ENCODE measurements at places on chromosomes 6 and 20. TPM values are rescaled to one million over a fixed set of nuclear protein-coding genes. Genes with fewer than 3 reads are reported as not detected.
A peak's percentile ranks its signal among the peaks of the same experiment; 100 is the strongest.

The APCDD1L gene
- total RNA-seq: 0.09 TPM

DNA sequence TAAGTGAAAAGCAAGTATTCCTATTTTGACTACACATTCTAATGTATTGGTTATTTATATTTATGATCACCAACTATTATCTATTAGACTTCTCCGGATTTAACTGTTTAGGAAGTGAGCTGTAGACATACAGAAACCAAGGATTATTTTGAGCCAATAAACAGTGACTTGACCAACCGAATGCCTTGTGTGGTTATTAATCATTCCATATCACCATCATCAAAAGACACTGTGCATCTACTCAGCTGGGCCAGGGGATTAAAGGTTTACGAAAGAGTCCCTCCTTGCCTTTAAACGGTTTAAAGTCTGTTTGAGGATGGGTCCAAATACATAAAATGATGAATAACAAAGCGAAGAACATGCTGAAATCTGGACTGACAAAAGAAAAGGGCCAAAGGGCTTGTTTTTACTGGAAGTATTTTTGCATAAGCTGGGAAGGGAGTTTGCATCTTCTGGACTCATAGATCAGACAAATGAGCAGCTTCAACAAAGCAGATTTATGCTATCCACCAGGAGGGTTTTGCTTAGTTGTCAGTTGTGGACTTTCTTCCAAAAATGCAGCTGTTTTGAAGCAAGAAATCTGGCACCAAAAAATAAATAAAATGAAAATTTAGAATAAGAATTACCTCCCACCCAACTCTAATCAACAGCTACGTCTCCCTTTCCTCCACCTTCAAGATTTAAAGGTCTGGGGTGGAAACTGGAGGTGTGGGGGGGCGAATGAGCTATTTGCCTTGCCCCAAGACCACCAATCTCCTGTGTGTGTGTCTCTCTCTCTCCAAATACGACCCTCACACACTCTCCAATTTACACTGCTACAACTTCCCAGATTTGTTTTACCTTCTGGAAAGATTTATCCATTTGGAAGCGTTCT lies 33.6 kb upstream of the ID4 start:
- DNase-seq: peak; percentile 72

DNA sequence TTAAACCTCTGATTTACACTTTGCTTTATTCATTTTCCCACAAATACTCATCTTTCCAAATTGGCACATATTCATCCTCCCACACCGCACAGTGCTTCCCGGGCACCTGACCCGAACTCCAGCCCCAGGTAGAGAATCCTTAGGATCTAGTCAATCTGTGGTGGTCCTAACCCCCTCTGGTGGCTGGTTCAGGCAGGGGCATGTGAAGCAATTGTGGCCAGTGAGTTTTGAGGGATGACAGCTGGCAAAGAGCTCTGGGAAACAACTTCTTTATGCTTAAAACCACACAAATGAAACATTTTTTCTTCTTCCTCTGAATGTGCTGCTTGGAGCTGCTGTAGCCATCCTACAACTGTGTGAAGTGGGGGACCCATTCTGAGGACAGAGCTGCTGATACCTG lies 54.7 kb downstream of the ELOVL5 start:
- peak; percentile 55 for DNase-seq

DNA sequence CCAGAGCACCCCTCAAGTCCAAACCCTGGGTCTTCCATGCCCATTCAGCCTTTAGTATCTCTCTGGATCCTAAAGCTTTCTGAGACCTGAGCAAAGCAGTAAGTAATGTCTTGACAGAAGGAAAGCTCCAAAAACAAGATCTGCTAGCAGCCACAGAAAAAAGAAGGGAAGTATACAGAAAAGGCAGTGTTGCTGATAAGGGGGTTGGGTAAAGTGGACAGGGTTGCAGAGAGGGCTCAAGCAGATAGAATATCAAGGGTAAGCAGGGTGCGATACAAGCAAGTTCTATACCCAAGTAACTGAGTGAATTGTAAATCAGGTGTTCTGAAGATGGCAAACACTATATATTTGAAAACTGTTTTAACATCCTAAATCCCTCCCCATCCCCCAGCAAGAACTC lies 113.4 kb upstream of the CARMIL1 start:
- DNase-seq: no peak

- no peak for DNase-seq
These were observed 79.8 kb downstream of the NFATC2 start for GRCh38 chr20:51462566-51463276.

DNA sequence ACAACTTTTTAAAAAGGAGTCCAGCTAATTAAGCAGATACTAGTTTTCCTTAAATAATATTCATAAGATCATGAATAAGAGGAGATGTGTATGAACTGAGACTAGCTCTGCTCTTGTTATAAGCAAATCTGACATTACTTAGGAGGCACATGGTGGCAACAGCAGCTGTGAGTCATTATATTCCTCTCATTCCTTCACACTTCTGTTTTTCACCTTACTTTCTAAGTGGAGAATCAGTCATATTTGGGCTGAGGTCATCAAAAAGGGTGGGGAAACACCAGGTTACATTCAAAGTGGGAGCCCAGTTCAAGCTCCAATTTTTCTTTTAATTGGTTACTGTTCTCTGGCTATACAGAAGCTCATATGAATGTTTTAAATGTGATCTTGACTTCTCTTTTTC lies 6.0 kb upstream of the RIPPLY2 start:
- DNase-seq: no peak

- DNase-seq: no peak
These were observed 268.4 kb downstream of the SMOC2 start for GRCh38 chr6:168709390-168709789.

The DNMT3B gene
- 1.6 TPM for total RNA-seq

- no peak for DNase-seq
These were observed 135.3 kb upstream of the RREB1 start for GRCh38 chr6:6972456-6972855.

DNA sequence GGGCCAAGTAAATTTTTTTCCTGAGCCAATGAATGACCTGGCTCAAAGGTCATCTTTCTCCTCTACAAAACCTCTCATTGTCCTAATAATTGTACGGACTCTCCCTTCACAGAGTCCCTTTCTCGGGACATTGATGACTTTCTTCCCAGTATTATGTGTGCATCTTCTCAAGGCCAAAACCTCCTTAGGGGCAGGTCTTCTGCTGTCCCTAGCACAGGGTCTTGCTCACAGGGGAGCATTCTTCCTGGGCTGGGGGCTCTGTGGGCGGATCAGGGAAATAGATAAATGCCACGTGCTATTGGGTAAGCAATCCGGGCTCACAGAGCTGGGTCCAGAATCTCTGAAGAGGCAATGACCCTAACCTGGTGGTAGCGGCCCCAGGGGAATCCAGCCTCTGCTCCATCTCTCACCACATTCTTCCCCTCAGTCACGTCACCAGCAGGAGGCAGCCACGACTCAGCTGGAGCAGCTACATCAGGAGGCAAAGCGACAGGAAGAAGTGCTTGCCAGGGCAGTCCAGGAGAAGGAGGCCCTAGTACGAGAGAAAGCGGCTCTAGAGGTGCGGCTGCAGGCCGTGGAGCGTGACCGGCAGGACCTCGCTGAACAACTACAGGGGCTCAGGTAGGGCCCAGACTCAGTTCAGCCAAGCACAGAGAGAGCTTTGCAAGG lies 23.5 kb downstream of the CEP250 start:
- DNase-seq: no peak

DNA sequence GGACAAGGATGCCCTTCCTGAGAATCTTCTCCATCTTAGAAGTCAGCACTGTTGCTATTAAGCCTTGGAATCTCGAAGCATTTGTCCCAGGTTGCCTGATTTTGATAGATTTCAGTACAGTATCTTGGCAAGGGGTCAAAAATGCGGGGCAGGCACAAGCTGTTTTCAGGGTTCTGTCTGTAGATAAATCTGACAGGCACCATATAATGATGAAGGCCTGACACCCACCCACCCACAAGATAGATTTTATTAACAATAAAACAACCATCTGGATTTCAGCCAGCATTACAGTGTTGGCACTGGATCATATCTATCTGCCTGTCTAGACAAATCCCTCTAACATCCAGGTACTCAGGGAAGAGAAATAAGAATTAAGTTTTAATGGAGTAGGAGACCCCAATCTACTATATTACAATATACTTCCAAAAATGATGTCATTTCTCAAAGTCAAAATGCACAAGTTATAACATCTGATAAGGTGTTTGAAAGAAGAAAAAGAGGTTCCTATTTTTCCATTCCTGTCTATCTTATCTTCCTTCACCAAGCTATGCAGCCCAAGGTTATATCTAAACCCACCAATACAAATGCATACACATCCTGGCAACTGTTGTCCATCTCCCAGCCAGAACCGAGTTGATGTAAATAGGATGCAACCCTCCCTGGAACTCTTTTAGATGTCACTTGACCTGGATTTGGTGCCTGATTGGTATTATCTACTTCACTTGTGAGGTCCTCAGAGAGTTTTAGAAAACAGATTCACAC lies 10.7 kb downstream of the NEDD9 start:
- no peak for DNase-seq

- DNase-seq: no peak
These were observed 45.7 kb downstream of the MYLIP start for GRCh38 chr6:16174416-16175078.

The IPCEF1 gene
- 4.5 TPM for total RNA-seq

DNA sequence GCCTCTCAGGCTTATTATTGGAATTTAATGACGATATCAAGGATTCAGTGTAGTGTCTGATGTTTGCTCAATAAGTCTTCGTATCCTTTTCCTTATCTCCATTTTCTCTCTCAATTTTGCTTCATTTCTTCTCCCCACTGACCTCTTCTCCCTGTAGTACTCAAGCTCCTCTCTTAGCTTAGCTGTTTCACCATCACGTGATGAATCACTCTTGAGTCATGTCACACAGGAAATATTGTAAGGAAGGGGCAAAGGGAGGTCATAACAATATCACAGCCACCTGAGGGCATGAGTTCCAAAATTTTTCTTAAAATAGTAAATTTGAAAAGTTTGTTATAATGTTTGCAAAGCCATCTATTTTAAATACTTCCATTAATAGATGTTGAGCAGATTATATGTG lies 392.2 kb upstream of the MARCKS start:
- no peak for DNase-seq

The GPR6 gene
- not detected for total RNA-seq

The EYA2 gene
- 0.82 TPM for total RNA-seq

DNA sequence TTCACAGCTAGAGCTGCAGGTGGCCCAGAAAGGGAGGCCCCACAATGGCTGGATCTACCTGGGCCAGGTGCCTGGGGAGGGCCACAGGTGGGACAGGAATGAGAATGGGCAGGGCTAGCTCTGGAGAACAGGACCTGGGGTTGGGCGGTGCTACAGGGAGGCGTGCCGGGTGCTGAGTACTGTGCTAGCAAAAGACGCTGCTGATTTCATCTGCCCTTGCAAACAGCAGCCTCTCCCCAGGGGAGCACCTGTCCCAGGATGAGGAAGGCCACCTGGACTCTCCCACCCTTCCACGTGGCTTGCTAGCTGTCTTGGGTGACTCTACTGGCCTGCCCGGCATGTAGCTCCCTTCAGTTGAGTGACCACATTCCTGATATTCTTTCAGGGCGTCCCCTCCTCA lies 6.6 kb upstream of the YTHDF1 start:
- no peak for DNase-seq

- DNase-seq: no peak
These were observed at the start of gene VWA7 for GRCh38 chr6:31776989-31777666. Gene VWA7 (minus strand): TSS chr6:31777328. CDS start chr6:31776779, 549 bp downstream.

DNA sequence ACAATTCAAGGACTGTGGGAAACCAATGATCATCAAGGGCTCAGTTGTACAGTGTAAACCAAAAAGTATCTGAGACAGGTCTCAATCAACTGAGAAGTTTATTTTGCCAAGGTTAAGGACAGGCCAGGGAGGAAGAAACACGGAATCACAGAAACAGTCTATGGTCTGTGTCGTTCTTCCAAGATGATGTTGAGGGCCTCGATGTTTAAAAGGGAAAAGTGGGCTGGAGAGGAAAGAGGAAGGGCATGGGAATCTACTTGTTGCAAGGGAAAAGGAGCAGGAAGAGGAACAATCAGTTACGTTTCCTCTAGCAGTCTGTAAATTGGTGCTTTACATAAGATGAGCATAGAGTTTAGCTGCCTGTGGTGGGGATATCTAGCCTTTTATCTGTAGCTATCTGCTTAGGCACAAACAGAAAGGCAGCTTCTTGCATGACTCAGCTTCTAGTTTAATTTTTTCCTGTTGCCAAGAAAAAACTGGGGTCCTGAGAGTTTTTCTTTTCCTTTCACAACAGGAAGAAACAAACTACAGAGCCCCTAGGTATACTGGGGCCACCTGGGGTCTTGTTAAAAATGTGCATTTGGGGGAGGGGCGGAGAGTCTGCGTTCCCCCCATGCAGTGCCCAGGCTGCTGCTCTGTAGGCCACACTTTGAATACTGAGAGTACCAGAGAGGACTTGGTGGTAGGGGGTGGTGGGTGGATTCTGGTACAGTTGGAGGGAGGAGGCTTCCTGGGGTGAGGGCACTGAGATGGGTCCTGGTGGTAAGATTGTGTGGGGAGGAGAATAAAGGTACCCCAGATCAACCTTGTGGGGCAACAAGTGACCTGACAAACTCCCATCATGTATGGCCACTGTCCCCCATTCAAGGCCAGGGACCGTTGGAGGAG lies 35.3 kb upstream of the EZR start:
- no peak for DNase-seq

DNA sequence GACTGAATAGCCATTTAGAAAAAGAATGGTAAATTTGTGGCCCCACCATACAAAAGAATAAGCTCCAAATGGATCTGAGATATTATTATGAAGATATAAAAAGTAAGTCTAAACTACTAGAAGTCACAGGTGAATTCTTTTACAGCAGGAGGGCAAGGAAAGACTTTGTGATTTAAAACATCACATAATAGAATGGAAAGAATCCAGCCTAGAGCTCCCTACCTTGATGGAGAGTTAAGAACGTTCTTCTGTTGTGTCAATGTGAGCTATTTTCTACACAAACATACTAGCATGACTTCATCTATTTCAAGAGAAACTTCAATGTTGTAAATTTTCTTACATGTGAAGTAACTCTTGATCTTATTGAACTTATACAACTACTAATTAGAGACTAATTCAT lies 100.0 kb upstream of the NRSN1 start:
- DNase-seq: no peak

- no peak for DNase-seq
These were observed 211.6 kb downstream of the WDR27 start for GRCh38 chr6:169490246-169490641.

GRCh38 chr6:52568320-52568719 lies 8.5 kb downstream of the TRAM2 start:
- DNase-seq: no peak

- no peak for DNase-seq
These were observed 3.9 kb downstream of the HMGA1 start for GRCh38 chr6:34240329-34241248.

The PMEPA1 gene
- total RNA-seq: 41.0 TPM

- DNase-seq: no peak
These were observed 6.4 kb upstream of the SNRPB start for GRCh38 chr20:2476742-2477615.
